HAP-1 (cell line): ENCODE measurements at places on chromosomes 1 and 21.

GRCh38 chr1:15802234-15802965, 5.0 kb downstream of the UQCRHL start:
- no peak for DNase-seq

DNA sequence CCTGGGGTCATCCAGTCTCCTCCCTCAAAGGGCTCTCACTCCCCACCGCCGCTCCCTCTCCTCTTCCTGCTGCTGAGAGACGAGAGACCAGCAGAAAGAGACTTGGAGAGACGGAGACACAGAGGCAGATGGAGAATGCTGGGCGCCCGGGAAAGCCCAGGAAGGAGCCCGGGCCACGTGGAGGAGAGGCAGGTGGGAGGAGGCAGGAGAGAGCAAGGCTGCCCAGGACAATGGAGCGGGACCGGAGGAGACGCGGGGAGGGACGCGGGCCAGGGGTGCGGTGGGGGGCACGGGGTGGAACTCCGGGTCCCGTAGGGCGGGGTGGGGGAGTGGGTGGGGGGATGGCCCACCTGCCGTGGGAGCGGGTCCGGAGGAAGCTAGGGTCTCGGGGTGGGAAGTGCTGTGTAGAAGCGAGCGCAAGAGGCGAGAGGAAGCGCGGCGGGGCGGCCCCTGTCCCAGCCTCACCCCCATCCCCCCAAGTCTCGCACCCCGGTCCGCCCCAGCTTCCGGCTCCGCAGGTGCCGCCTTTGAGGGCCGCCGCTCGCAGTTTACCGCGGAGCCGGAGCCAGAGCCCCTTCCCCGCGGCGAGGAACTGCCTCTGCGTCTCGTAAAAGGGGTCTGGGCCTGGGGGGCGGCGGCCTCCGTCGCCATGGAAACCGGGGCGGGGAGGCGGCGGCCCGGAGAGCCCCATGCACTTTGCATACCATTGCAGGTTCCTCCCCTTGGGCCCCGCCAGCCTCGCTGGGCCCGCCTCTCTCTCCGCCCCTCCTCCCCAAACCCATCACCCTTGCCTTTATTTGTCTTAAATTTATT, 11.7 kb upstream of the EPHA2 start:
- peak; percentile 64 for DNase-seq

- DNase-seq: no peak
These were observed 62.3 kb downstream of the SLC19A1 start for GRCh38 chr21:45479691-45480675.

DNA sequence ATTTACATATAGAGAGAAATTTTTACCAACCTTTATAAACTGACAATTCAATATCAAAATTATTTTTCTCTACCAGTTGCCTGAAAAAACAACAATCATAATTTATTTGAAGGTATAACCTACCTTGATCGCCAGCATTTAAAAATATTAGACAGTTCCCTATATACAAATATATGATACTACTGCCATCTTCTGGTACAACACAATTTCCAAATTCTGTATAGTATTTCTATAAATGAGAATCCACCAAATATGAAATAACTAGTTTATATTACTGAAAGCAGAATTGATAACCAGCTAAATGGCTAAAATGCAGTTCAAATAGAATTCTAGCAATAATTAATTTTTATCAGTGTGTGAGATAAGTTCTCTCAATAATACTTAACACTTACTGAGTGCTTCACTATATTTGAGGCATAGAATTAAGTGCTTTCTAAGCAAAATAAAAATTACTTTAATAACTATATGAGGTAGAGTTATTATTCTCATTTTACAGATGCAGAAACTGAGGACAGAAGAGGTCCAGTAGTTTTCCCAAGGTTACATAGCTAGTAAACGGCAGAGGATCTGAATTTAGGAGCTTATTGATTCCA, 75.6 kb downstream of the PIGK start:
- DNase-seq: no peak
